ENCODE measurements at places on chromosomes 12 and 14. TPM values are rescaled to one million over a fixed set of nuclear protein-coding genes. Genes with fewer than 3 reads are reported as not detected.

GRCh38 chr12:76519538-76519937 lies 40.0 kb downstream of the OSBPL8 start:
- DNase-seq = no peak

GRCh38 chr14:100086361-100086760 lies 21.1 kb downstream of the EVL start:
- no peak for DNase-seq

DNA sequence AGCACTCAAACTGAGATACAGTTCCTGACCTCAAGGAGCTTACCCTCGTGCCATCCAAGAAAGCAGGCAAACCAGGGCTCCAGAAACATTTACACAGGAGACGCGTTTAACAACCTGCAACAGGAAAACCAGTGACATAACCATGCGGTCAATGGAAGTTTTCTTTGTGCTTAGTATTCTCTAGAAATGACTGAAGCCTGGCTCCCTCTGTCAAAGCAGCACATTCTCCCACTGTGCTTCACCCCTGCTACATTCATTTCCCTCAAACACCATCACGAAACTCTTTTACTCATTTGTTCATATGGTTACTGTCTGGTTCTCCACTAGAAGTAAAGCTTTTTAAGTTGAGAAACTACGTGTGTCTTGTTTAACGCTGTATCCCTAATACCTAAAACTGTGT lies 161.3 kb upstream of the CCND2 start:
- DNase-seq = no peak

- no peak for DNase-seq
Observed at GRCh38 chr14:57729208-57730187, 136.4 kb downstream of the SLC35F4 start.

DNA sequence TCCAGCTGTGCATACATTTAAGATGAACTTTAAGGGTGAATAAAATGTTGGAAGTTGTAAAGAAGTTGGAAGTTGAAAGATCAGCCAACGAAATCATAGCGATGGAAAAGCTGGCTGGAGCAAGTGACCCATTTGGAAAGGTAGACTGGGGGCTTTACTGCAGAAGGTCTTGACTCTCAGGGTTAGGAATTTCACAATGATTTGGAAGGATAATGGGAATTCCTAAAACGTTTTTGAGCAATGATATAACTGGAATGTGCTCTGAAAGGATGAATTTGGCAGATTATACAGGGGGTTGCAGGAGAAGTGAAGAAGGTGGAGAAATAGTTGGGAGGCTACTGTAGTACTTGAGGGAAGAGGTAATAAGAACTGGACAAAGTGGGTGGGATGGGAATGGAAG lies 27.4 kb downstream of the EMP1 start:
- DNase-seq = no peak

DNA sequence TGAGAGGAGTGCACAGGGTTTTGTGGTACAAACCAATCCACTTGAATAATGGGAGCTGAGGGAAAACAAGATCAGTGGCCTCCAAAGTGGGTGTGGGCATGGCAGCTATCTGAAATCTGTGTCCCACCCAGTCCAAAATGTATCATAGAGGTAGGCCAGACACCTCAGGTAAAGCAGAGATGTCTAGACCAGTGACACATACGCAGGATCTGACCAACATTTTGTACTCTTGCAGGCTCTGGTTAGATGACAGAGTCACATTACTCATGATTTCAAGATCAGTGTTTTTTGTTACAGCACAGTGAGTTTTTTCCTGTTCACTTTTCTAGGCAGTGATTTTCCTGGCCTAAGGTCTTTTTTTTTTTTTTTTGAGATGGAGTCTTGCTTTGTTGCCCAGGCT lies 211.8 kb downstream of the PCNX1 start:
- DNase-seq = no peak

DNA sequence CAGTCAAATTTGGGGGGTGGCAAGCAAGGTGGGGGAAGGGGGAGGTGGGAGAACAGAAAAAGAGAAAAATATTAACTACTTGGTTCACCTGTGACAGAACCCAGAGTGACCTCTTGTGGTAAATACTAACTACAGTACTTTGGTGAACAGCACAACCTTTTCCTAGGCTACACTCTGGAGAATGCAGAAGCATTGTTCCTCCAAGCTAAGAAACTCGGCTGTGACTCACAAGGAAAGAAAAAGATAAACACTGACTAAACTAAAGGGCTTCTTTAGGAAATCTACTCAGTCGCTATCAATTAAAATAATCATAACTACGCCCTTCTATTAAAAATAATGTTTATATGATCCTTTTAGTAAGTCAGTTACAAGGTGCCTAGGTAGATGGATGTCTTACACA lies 5.4 kb downstream of the KCNH5 start:
- DNase-seq = no peak

The TMEM63C gene
- 1.4 TPM for total RNA-seq

DNA sequence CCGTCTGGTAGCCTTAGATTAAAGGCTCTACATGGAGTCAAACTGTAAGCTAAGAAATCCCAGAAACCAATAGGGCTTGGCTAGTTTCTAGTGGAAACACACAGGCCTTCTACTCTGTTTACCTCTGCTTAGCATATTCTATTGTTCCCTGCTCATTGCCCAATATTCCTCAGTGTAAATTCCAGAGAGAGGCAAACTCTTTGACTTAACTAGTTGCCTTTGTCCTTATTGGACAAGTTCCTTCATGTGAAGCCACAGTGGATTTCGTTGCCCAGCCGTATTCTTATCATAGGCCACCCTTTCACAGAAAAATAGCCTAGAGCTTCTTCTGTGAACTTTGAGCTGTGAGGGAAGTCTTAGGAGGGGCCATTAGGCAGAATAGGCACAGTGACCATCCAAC lies 186.1 kb downstream of the PLCZ1 start:
- DNase-seq = no peak

- DNase-seq = no peak
Observed at GRCh38 chr12:14310866-14311265, 54.6 kb upstream of the ATF7IP start.

DNA sequence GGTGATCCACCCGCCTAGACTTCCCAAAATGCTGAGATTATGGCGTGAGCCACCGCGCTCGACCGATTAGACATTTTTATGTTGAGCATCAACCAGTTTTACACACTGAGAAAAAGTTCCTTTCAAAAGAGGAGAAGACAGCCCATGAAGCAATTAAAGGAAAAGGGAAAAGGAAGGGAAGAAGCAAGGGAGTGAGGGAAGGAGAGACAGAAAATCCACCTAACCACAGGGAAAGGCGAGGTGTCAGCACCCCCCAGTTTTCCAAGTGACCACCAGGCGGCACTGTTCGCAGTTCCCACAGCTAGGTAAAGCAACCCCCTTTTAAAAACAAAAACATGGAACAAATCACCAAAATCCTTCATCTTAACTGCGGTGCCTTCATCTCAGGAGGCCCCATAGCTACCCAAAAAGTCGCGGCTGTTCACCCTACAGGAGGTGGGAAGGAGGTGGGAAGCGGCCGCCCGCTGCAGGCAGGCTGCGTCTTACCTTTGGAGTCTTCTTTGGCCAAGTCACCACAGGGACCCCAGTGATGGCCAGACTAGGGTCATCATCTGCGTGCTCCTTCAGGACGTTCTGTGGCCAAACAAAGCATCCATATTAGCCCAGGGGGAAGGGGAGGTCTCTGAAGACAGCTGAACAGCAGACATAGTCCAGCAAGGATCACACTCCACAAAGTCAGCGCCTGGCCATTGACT lies 86.6 kb downstream of the KDM2B start:
- DNase-seq = no peak

DNA sequence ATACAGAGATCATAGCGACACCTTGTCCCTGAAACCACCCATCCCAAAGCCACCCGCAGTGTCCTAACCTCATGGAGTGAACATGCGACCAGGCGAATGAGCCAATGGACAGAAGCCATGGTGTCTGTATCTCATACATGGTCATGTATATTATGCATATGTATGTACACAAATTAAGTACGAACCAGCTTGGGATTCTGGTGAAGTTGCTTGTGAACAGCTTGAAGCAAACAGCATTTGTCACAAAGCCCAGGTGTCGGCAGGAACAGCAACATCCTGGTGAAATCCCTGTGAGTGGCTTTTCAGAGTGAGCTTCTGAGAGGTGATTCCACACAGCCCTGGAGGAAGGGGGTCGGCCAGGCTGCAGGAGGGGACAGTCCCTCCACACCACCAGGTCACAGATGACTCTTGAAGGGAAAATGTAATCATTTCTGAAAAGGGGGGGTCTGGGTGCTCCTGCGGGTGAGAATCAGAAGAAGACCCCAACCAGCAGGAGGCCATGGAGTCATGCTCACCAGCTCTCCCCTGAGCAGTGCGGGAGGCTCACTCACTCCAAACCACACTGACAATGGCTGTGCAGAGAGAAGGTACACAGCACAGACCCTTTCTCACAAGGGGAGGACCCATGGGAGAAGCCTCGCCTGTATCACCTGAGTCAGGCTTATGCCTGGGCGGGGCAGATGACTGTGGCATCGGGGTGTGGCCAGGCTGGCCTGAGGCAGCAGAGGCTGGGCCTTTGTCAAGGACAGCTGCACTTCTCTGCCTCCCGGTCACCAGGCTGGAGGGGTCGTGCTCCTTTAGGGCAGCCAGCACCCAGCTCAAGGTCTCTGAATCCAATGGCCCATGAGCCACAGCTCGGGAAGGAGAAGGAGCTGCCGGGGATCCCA lies 14.3 kb downstream of the CHGA start:
- DNase-seq = no peak

- no peak for DNase-seq
Observed at GRCh38 chr12:8612629-8613028, at the start of gene AICDA. Gene AICDA (minus strand): TSS chr12:8612859. CDS start chr12:8612767, 92 bp downstream.

The LRRK2 gene
- total RNA-seq = 28.7 TPM

DNA sequence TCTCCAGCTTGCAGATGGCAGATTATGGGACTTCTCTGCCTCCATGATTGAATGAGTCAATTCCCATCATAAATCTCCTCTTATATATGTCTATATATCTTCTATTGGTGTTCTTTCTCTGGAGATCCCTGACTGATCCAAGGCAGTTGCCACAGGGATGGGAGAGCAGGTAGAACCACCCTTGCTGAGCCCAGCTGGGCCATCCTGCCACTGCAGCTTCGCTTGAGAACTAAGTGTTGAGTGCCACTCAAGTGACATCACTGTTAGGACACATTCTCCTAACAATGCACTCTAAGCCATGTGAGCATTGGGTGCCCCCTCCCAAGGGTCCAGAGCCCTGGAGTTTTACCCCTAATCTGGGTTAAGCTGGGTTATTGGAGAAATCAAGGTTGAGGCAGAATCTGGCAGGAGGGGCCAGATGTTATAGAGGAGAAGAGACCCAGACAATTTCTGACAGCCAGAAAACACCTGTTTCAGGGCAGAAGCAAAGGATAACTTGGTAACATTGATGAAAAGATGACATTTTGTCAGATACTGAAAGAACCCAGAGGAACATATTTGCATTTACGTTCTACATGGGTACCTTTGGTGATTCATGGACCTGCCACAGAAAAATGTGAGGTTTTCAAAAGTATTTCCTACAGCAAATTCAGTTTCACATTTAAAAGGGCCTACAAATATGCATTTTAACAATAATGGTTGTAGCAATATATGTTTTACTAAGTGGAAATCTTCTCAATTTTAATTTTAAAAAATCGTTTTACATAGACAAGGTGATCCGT lies 57.2 kb upstream of the MAX start:
- DNase-seq = no peak

DNA sequence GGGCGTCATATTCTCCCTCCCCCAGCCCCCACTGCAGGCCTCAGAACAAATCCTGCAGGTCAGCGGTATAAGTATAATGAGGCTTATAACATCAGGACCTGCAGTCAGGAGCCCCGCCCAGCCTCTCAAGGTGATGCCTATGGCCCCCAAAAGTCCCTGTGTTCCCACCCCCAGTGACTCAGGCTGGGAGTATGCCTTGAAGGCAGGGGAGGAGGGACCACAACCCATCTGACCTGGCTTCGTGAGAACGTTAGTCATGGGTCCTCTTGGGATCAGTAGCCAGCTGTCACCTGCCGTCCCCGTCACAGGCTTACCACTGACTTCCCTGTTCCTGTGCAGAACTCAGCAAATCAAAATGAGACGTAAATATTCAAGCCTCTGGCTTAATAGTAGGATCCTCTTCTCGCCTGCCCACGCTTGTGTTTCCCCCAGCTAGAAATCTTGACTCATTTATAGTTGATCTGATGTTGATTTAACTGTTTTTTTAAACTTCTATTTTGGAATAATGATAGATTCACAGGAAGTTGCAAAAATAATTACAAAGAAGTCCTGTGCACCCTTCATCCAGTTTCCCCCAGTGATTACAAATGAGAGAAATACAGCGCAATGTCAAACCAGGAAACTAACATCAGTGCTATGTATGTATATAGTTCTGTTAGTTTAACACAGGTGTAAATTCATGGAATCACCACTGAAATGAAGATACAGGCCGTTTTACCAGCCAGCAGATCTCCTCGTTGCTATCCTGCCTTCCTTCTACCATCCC lies 107.5 kb downstream of the ADGRD1 start:
- DNase-seq = no peak

DNA sequence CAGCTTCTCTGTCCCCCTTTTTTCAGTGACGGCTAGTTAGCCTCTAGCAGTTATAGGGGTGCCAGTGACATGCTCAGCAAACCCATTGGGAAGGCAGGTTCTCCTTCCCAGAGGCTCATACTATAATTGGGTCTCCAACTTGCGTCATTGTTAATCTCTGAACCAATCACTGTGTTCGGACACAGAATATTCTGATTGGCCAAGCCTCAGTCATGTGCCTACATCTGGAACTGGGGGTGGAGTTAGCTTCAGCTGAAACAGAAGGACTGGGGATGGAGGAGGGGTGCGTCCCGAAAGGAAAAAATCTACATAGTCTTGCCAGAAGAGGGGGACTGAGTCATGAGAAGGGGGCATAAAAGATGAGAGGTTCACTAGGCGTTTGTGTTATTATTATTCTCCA lies 165.6 kb downstream of the SUDS3 start:
- DNase-seq = no peak

- DNase-seq = no peak
Observed at GRCh38 chr12:74539261-74539660, 1.6 kb downstream of the ATXN7L3B start.

DNA sequence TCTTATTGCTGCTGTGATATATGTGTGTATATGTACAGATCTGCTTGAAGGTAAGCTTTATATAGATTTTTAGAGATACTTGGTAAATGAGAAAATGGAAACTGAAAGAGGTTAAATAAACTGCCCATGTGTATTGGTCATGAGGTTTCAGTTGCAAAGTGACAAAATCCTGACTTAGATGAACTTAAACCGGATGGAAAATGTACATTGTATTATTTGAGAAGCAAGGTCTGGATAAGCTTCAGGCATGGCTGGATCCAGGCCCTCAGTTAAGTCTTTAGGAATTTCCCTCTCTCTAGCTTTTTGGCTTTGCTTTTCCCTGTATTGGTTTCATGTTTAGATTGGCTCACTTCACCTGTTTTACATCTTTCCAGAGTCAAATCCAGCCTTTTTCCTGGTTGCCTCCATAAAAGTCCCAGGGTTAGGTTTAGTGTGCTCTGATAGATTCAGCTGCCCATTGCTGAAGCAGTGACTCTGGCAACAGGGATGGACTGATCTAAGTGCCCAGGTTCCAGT lies 21.0 kb upstream of the MAP1LC3B2 start:
- no peak for DNase-seq
